Inflammatory macrophage treated with lipopolysaccharide for 4 hours (primary cell): ENCODE measurements at places on chromosomes 13 and 19.

DNA sequence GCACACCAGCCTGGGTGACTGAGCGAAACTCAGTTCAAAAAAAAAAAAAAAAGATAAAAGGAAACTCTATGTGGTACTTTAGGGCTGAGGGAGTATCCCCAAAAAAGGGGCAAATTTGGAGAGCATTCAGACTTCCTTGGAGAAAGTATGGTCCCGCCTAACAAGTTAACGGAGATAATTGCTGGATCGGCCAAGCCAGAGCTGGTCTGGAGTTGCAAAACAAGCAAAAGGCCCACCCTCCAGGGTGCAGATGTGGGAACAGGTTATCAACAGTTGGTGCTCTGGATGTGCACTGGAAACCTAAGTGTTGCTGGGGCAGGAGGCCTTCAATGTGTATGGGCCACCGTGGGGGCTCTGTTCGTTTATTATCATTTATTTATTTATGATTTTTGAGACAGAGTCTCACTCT lies 2.8 kb downstream of the IQCN start:
- DNase-seq, result no peak

DNA sequence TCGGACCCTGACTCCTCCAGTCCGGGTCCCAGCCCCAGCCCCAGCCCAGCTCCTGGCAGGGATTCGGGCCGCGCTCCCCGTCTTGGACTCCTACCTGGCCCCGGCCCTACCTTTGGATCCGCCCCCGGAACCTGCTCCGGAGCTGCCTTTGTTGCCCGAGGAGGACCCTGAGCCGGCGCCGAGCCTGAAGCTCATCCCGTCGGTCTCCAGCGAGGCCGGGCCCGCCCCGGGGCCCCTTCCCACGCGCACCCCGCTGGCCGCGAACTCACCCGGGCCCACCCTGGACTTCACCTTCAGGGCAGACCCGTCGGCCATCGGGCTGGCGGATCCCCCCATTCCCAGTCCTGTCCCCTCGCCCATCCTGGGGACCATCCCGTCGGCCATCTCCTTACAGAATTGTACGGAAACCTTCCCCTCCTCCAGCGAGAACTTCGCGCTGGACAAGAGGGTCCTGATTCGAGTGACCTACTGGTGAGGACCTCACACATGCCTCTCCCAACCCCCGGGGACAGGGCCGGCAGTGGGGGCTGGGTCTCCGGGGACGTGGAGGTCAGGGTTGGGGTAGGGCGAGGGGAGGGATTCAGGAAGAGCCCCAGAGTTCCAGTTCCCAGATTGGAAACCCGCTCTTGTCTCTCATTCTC lies 732 bp downstream of the SELENOV start:
- no peak for DNase-seq

- no peak for DNase-seq
These were observed 311.3 kb downstream of the ATP8A2 start for GRCh38 chr13:25683056-25683455.

DNA sequence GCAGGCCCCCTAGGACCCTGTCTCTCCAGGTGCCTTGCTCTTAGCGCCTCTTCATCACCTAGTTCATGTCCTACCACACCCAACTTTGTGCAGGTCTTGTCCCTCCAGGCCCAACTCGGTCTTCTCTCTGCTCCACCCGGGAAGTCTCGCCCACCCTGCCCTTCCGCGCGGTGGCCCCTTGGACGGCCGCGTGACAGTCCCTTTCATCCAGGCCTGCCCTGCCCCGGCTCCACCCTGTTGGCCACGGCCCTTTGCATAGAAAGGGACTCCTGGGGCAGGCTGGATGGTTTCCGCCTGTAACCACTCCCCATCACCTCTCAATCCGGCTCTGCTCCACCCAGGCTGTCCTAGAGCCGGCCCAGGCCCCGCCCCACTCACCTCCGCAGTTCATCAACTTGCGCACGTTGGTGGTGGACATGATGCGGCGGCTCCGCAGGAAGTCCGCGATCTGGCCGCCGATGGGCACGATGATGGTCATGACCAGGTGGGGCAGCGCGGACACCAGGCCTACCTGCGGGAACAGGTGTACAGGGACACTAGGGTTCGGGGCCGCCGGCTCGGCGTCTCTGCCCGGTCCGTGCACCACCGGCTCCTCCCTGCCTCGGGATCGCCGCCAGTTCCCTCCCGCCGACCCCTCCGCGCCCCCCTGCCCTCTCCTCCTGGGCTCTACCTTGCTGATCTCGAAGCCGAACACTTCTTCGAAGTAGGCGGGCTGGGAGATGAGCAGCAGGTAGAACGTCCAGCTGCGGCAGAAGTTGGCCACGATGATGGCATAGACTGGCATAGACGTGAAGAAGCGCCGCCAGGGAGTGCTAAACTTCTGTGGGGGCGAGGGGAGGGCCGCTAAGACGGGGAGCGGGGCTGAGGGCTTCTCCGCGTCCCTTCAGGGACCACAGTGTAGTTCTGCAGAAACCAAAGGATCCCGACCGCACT lies 7.2 kb downstream of the GFY start:
- no peak for DNase-seq

- no peak for DNase-seq
These were observed 1993.2 kb downstream of the PCDH9 start for GRCh38 chr13:65236841-65237418.

DNA sequence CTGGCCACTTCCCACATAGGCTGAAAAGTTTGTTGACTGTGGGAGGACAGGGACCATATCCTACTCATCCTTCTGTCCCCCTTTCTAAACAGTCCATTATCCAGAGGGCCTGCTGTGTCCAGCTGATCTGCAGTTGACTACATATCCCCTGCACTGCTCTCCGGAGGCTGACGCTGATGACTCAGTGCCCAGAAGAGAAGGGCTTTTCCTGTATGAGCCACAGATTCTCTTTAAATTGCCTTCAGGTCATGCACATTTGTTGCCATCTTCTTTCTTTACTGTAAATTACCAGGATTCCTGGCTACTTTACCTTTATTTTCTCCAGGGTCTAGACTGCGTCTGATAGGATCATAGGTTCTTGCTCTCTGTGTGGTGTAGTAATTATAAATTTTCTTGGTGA lies 125.2 kb downstream of the LACC1 start:
- DNase-seq, result no peak

- DNase-seq, result peak; percentile 63
These were observed 51.2 kb downstream of the NLRP12 start for GRCh38 chr19:53772943-53773342.

GRCh38 chr13:40466272-40466671 lies 200.2 kb downstream of the FOXO1 start:
- DNase-seq, result no peak

DNA sequence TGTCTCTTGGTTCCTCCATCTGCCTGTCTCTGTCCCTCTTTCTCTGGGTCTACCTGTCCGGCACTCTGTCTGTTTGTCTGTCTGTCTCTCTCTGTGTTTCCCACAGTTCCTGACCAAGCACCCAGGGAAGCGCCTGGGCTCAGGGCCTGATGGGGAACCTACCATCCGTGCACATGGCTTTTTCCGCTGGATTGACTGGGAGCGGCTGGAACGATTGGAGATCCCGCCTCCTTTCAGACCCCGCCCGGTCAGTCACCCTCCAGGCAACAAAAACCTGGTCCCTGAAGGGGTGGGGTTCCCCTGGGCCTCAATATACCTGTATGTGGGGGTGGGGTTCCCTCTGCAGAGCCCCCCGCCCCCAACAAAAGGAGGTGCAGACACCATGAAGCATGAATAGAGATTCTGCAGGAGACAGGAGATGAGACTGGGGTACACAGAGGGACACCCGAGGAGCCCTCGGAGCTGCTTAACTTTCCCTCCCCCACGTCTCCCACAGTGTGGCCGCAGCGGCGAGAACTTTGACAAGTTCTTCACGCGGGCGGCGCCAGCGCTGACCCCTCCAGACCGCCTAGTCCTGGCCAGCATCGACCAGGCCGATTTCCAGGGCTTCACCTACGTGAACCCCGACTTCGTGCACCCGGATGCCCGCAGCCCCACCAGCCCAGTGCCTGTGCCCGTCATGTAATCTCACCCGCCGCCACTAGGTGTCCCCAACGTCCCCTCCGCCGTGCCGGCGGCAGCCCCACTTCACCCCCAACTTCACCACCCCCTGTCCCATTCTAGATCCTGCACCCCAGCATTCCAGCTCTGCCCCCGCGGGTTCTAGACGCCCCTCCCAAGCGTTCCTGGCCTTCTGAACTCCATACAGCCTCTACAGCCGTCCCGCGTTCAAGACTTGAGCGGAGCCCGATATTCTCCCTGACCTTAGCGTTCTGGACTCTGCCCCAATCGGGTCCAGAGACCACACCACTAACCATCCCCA lies 2.6 kb upstream of the CACNG7 start:
- peak; percentile 23 for DNase-seq
